ENCODE measurements at places on chromosomes 12 and 14.

- DNase-seq, result no peak
Measured at GRCh38 chr12:49524660-49525324, 14.0 kb upstream of the KCNH3 start.

GRCh38 chr12:110256780-110257431 lies 24.1 kb upstream of the ATP2A2 start:
- DNase-seq, result no peak

DNA sequence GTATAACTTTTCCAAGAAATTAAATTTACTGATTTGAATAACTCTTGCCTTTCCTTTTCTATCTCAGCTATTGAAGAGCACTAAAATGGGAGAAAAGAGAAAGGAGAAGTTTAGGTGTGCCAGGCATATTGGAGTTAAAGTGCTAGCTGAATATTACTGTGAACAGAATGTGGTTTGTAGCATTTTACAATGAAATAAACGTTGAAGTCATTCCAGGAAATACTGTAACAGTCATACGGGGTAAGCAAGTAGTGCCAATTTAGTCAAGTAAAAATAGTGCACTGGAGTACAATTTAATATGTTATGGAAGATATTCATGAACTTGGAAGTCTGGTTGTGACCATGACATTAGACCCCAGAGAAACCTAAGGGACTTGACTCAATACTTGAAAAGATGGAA lies 62.1 kb downstream of the E2F7 start:
- DNase-seq, result no peak

GRCh38 chr14:104138098-104138717 lies at the start of gene KIF26A:
TSS of gene KIF26A (plus strand) at chr14:104138587. CDS start at chr14:104138723, 136 bp downstream.
- peak; percentile 53 for DNase-seq

DNA sequence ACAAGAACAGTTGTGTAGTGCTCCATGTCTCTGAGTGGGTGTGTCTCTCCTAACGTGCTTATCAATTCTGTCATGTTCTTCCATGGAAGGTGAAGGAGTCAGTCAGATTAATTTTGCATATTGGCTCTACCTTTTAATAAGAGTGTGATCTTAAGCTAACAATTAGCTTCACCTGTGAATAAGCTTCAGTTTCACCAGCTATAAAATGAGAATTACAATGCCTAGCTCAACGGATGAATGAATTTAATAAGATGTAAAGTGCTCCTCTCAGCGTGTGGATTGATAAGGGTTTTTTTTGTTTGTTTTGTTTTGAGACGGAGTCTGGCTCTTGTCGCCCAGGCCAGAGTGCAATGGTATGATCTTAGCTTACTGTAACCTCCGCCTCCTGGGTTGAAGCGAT lies 32.7 kb downstream of the CCDC175 start:
- no peak for DNase-seq

- DNase-seq, result no peak
Measured at GRCh38 chr14:44988694-44989093, 26.7 kb downstream of the TOGARAM1 start.

- no peak for DNase-seq
Measured at GRCh38 chr12:109760031-109760929, 46.7 kb downstream of the FAM222A start.

- peak; percentile 32 for DNase-seq
Measured at GRCh38 chr14:75277008-75277814, 1.4 kb upstream of the FOS start.

DNA sequence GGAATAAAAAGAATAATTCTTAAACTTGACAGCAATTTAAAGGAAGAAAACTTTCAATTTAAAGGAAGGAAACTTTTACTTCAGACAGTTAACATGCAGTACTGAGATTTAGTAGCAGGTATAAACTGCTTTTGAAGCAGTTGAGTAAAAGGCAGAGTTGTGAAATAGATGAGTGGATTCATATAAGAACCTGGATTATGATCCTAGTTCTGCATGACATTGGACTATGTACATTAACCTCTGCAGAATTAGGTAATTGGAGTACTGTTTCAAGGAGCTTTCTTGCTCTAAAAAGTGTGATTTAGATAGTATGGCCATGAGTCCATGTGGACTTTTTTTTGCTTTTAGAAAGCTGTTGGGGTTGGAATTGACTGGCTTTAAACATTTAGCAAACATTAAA lies 29.7 kb downstream of the ATP2A2 start:
- DNase-seq, result no peak

DNA sequence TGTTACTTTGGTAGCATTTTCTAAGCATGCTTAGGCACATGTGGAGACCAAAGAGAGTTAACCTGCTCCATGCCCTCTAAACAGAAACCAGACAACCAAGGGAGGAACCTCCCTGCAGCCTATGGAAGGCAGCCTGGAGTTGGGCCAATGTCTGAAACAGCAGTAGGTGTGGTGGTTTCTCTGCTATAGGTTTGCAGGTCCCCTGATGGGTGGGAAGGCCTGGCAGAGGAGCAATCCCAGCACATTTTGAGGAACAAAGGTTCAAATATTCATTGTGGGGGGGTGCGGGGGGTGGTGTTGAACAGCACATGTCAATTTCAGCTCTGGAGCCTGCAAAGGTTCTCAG lies 65.4 kb downstream of the DACT1 start:
- no peak for DNase-seq

DNA sequence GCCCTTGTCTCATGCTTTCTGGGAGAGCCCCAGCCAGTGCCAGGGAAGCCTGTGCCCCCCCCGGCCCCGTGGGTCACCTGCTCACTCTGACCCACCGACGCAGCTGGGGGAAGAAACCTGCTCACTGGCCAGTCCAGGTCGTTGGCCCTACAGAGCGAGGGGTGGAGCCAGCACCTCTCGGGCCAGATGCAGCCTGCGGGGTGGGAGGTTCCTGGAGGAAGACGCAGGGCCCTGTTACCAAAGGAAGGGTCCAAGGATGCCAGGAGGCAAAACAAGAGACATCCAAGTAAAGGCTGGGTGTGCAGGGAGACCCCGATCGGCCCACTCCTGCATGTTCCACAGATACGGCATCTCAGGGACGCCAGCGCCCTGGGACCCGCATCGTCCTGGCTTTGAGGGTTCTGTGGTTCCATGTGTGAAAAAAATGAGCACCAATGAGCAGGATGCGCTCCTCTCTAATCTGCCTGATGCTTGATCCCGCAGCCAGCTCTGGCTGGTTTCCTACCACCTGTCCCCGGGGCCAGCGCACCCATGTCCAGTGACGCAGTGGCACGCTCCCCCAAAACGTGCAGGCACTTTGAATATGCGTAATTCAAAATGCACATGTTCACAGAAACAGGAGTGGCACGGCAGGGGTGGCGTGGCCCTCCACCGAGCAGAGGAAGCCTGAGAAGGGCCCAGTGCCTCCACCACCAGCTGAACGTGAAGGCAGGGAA lies 66.0 kb upstream of the GALNT9 start:
- no peak for DNase-seq

GRCh38 chr12:52004042-52004648 lies 2.6 kb upstream of the TAMALIN start:
- no peak for DNase-seq

DNA sequence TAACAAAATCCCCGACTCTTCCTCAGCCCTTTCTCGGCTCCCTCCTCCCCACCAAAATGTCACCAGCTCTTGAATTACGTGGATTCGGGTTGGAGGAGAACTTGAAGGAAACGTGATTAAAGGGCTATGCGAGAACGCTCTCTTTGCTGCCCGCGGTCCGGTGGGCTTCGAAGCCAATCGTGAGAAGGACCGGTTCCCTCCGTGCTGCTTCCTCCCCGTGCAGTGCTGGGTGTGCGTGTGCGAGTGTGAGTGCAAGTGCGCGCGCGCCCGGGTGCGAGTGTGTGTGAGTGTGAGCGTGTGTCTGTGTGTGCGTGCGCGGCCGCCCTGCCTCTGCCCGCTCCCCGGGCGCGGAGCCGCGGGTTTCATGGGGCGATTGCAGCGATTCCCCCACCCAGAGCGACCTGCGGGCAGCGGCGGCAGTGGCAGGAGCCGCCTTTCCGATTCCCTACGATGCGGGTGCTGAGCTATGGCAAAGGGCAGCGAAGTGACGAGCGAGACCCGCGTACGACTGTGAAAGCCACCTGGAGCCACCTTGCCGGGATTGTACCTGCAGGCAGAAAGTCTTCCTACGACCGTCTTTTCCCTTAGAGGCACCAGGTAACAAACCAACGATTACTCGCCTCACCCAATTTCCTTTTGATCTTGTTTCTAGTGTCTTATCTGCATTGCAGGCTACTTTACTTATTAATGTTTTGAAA lies 1.4 kb downstream of the LRFN5 start:
- no peak for DNase-seq

- no peak for DNase-seq
Measured at GRCh38 chr14:54890788-54891187, 11.8 kb downstream of the GCH1 start.

GRCh38 chr12:105069936-105070702 lies 14.1 kb downstream of the ALDH1L2 start:
- no peak for DNase-seq
